ENCODE measurements at places on chromosomes 2 and 18. TPM values are rescaled to one million over a fixed set of nuclear protein-coding genes. Genes with fewer than 3 reads are reported as not detected.
A peak's percentile ranks its signal among the peaks of the same experiment; 100 is the strongest.

- no peak for DNase-seq
Measured at GRCh38 chr2:124805060-124805459, 780.0 kb downstream of the CNTNAP5 start.

GRCh38 chr2:159832858-159833257, 34.9 kb upstream of the CD302 start:
- no peak for DNase-seq

GRCh38 chr2:13560322-13560721, 843.6 kb downstream of the TRIB2 start:
- DNase-seq, result no peak

- DNase-seq, result peak; percentile 63
Measured at GRCh38 chr2:85584857-85585780, 888 bp downstream of the VAMP5 start.

DNA sequence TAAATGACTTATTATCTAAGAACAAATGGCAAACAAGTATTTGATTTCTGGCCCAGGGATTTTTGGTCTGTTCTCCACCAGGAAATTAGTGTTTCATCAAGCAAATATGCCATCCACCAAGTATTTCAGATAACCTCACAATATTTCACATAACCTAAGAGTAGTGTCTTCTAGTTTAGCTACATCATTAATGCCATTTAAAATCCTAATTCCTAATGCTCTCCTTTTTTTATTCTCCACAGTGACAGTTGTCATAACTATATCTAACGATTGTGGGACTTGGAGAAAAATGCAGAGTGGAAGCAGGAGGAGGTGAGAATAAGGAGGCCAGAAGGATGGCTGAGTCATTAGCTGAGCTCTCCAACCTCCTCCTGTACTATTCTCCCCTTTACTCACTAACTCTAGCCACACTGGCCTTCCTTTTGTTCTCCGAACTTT, 58.5 kb upstream of the CTLA4 start:
- peak; percentile 66 for DNase-seq

GRCh38 chr18:46069524-46069923, 2.5 kb downstream of the PSTPIP2 start:
- DNase-seq, result peak; percentile 33

DNA sequence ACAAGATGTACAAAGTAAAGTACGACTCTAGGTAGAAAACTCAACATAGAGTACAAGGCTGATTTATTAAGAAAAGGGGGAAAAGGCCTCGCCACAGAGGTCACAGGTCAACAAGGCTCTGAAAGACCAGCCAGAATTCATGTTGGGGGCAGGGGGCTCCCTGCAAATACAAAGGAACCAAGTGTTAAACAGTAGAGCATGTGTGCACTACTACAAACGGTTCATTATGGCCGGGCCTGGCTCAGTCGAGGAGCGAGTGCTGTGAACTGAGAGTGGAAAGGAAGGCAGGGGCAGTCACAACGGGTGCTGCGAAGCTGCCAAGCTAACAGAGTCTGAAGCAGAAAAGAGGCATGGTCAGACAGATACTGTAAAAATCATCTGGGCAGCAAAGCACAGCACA, 77.1 kb downstream of the MBOAT2 start:
- DNase-seq, result no peak

DNA sequence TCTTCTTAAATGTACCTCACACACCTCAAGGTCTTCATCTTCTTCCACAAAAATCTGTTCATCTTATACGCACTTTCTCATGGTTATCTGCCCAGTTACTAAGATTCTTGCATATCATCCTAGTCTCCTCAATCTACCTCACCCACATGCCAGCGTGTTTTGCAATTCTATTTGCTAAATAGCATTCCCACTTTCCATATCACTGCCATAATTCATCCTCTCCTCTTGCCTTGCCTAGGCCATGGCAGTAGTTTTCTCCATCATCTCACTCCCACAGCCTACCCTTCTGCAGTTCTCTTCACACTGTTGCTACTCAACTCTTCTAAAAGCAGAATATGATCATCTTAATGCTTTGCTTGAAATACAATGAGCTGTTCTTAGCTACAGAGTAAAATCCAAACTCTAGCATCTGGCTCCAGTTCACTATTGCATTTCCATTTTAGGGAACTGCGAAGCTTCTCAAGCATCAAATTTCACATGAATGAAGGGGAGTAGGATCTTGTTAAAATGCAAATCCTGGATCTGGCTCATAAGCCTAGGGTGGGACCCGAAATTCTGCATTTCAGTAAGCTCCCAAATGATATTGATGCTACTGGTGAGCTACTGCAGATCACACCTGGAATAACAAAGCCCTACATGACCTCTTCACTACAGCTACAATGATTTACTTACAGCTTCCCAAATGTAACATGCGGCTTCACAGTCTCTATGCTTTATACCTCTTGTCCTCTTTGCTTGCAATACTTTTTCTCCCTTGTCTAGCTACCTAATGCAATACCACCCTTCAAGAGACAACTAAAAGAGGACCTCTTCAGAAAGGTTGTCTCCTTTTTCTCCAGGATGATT, 293.9 kb downstream of the SATB2 start:
- DNase-seq, result no peak

- peak; percentile 30 for DNase-seq
Measured at GRCh38 chr18:9209279-9209678, 72.7 kb downstream of the ANKRD12 start.

The DAPL1 gene
- not detected for total RNA-seq

The ASAP2 gene
- 26.9 TPM for total RNA-seq

All from IMR-90 (cell line).